ENCODE measurements at places on chromosomes 7 and 10.

DNA sequence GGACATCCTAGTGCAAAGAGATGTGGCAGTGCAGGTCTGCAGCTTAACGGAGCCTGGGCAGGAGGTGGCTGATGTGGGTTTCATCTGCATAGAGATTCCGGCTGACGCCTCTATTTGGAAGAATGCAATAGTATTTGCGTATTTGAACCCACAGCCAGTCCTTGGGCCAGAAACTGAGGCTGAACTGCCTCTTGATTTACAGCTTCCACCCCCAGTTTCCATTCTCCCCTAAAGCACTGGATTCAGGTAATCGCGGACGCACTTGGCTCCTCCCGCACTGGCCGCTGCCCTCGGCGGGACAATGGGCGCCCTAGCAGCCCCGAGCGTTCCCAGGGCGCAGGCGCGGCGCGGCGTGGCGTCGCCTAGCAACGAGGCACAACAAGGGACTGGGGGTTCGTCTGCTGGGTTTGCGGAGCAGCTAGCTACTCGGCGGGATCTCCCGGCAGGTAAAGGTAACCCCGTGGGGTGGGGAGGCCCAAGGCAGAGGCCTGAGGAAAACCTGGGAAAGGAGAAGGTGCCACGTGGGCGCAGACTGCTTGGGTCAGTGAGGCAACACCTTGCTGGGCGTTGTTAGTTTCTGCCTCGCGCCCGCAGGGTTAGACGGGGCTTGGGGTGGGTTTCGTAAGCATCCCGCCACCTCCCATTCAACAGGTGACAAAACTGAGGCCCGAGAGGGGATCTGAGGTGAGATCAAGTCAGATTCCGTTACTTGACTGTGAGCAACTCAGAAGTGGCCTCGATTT is at the start of gene ARMC3:
Gene ARMC3 (plus strand): TSS at position 393 of the 743 bp plus-strand sequence. CDS start 3,944 bp downstream, outside the sequence.
- no peak for DNase-seq

GRCh38 chr7:127253281-127254162 is 781 bp upstream of the GRM8 start:
- no peak for DNase-seq

DNA sequence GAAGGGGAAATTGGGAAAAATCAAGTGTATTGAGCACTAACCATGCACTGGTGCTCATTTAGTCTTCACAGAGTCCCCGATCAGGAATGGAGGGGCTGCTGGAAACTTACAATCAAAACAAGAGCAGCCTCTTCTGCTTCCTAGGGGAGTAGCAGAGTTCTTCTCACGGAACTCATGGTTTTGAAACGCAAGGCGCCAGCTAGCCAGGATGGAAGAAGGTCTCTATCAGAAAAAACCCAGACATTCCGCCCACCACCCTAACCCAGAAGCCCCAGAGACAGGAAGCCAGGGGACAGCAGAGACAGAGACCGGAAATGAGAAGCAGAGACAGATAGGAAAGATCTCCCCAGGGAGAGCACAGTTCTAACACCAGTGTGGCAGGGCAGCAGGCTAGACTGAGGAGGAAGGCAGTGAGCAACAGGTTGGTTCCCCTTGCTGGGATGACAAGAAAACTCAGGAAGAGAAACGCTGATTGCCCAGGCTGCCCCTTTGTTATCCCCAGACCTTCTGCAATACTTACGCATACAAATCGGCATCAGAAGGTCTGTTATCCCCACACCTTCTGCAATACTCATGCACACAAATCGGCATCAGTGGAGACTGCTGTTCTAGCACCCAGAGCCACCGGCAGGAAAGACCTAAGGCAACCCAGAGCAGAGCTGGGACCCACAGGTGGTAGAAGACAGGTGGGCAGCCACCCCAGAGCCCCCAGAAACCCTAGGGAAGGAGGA is 99.2 kb downstream of the CPXM2 start:
- no peak for DNase-seq

GRCh38 chr10:122142641-122143237 is 128.4 kb upstream of the BTBD16 start:
- peak; percentile 17 for DNase-seq

DNA sequence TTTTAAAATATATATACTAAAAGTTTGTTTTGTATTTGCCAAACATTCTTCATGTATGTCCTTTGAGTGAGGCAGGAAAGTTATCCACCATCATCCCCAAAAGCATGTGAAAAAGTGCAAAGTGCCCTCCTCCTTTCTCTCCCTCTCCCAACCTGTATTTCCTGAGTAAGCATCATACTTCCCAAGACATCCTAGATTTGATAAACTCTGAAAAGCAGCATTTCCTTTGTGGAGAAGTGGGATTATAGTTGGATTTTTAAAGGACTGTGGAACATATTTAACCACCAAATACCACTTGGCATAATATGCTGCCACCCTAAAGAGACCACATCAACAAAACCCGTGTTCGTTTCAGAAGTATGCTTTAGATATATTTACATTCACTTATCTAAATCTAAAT is 36.9 kb downstream of the NET1 start:
- DNase-seq, result no peak

- DNase-seq, result no peak
Observed at GRCh38 chr7:47807126-47807525, 141.1 kb downstream of the PKD1L1 start.

- no peak for DNase-seq
Observed at GRCh38 chr10:118454211-118454610, 112.1 kb upstream of the FAM204A start.

DNA sequence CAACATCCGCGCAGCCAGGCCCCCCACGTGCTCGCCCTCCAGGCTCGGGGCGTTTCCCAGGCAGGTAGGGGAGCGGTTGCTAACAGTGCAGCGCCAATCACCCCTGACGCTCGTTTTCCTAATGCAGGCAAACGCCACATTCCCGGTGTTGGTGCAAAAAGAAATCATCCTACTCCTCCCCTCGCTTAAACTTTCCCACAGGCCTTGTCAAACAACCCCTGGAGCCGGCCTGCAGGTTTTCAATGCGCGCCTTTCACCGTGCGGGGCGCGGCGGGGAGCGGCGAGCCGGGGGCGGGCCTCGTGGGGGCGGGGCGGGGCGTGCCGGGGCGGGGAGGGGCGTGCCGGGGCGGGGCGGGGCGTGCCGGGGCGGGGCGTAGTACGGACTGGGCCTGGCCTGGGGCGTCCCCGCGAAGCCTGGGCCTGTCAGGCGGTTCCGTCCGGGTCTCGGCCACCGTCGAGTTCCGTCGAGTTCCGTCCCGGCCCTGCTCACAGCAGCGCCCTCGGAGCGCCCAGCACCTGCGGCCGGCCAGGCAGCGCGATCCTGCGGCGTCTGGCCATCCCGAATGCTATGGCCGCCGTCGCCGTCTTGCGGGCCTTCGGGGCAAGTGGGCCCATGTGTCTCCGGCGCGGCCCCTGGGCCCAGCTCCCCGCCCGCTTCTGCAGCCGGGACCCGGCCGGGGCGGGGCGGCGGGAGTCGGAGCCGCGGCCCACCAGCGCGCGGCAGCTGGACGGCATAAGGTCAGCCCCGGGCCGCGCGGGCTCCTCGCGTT is at the start of gene ECHDC3:
Gene ECHDC3 (plus strand): TSS at position 374 of the 770 bp plus-strand sequence. CDS start 195 bp downstream, at position 569.
- DNase-seq, result no peak

GRCh38 chr7:41855798-41856197 is 152.9 kb upstream of the INHBA start:
- DNase-seq, result no peak

DNA sequence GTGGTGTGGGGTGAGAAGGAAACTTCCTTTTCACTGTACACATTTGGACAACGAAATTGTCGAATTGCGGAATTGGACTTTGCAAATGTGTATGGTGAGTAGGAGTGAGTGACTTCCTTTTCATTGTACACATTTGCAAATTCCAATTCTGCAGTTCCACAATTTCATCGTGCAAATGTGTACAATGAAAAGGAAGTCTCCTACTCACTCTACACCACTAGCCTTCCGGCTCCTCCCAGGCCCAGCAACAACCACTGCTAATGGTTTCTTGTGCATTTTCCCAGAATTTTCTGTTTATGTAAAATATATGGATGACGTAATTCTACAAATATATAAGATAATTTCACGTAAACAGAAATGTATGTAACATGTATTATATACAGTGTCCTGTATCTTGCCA is 118.5 kb downstream of the ARL4A start:
- no peak for DNase-seq

DNA sequence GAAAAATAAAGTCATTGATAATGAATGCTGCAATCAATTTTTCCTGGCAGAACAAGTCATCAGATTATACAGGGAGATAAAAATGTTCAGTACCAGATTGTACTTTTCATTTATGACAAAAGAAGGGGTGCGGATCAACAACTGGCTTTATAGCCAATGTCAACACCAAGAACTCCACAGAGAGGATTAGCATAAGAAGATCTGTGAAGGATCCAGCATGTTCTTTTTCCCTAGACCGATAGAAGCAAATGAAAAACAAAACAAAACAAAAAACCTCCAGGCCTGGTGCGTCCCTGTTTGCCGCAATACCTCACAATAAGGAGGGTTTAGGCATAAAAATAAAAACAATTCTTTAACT is 34.7 kb upstream of the PRKAR2B start:
- no peak for DNase-seq

GRCh38 chr10:11317936-11318670 is 293.3 kb downstream of the USP6NL start:
- DNase-seq, result no peak

GRCh38 chr7:155255071-155255470 is 42.6 kb upstream of the INSIG1 start:
- DNase-seq, result no peak

DNA sequence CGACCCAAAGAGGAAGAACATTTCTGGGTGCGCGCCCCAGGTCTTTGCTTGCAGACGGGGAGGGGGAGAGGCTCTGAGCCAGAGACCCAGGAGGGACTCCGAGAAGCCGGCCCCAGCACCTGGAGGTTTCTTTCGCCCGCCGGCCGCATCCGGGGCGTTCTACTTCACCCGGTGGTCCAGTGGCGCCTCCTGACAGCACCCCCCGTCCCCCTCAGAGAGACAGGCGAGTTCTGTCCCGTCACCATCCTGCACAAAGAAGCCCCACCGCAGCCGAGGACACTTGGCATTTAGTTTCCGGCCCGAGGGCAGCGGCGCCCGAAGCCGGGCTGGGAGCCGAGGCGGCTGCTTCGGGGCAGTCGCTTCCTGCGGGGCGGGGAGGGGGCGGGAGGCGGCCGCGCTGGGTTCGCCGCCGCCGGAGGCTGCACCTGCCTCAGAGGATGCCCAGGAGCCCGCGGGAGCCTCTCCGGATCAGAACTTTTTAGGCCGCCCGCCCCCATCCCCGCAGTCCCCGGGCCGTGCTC is at the start of gene TMEM178B:
Gene TMEM178B (plus strand): TSS at position 424 of the 521 bp plus-strand sequence.
- no peak for DNase-seq

GRCh38 chr10:115915429-115915828 is 357.6 kb downstream of the GFRA1 start:
- DNase-seq, result no peak

- DNase-seq, result no peak
Observed at GRCh38 chr10:34643620-34644019, 171.5 kb downstream of the PARD3 start.

DNA sequence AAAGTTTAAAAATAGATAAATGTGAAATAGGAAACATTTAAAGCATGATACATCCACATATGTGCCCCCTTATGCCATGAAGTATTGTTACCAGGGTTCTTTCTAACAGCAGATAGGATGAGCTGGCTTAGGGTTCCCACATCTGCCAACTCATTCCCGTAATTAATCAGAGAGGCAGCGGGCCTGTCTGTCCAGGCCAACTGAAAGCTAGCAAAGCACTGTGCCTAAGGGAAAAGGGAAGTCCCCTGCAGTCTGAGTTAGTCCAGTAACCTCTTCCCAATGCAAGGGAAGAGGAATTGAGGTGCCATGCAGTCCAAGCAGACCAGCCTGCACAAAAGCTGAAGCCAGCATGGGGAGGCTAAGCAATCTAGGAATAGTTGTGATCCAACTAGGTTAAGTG is 18.3 kb upstream of the ZC3HAV1L start:
- no peak for DNase-seq

GRCh38 chr10:132942101-132943057 is at the start of gene CFAP46:
CFAP46 (minus strand) TSS chr10:132942570; CDS start chr10:132942484, 86 bp downstream.
- DNase-seq, result no peak

GRCh38 chr7:107951896-107952295 is 51.1 kb downstream of the LAMB1 start:
- no peak for DNase-seq

DNA sequence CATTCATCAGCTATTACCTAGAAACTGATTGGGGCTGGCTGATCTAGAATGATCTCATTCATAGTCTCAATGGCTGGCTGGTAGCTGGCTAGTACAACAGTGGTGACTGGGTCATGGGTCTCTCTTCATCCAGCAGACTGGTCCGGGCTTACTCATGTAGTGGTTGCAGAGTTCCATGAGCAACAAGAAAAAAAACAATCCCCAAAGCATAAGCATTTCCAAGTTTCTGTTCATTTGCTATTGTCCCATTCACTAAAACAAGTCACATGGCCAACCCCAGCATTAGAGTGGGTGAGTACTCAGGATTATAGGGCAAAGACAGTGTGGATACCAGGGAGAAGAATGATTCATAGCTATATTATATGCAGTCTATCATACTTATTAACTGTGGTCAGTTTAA is 85.2 kb upstream of the SEMA3C start:
- DNase-seq, result no peak

- no peak for DNase-seq
Observed at GRCh38 chr10:8800426-8800825, 745.9 kb downstream of the GATA3 start.

DNA sequence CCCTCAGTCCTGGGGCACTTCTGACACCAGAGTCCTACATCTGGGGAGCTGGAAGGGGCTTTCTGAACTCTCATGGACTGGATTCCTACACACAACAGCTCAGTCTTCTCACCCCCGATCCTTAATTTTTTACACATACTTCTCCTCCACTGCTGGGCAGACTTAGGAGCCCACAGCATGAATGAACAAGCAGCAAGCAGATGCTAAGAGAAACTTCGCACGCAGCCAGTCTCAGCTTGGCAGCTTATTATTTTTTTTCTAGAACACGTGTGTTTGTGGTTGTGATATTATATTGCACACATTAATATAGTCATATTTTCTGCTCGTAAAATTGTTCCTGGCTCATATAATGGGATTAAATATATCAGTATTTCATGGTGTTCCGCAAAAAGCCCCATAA is 50.9 kb upstream of the LOXL4 start:
- DNase-seq, result no peak

- DNase-seq, result peak; percentile 74
Observed at GRCh38 chr7:155738652-155739537, 73.4 kb downstream of the SHH start.

DNA sequence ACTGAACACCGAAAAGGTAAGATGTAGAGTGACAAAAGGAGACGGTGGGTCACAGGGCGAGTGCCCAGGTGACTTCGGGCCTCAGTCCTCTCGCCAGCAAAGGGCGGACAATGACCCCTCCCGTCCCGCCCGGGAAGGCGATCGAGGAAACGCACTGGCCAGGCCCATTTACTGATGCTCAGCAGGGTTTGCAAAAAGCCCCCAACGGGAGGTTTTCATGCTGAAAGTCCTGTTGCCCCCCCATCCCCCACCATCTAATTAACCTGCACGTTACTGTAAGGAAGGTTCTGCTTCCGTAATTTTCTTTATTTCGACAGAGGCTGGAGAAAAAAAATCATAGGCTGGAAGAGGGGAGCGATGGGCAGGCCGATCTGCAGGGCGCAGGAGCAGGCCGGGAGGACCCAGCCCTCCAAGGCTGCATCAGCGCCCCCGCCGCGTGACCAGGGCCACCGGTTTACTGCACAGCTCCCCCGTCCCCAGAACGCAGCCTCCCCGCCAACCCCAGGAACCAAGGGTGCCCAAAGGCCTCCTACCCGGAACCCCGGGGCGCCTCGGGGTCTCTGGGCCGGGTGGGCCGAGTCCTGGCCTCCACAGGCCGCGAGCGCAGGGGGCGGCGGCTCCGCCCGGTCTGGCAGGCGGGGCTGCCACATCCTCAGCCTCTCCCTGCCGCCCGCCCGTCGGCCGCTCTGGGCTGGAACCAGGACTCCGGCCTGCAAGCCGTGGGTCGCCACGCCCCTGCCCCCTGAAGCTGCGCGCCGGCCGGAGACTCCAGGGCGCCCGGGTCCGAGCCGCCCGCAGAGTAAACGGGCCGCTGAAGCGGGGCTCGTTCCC is 613 bp downstream of the OAT start:
- DNase-seq, result peak; percentile 74

Measured in hematopoietic multipotent progenitor cell treated with erythropoietin and hydrocortisone succinate and interleukin-3 and kit ligand, for 17 days (in vitro differentiated cells).